ENCODE measurements at places on chromosomes 1 and 21.
A peak's percentile ranks its signal among the peaks of the same experiment; 100 is the strongest.

GRCh38 chr1:39981945-39982344 lies 27.0 kb downstream of the MFSD2A start:
- DNase-seq, result peak; percentile 30

DNA sequence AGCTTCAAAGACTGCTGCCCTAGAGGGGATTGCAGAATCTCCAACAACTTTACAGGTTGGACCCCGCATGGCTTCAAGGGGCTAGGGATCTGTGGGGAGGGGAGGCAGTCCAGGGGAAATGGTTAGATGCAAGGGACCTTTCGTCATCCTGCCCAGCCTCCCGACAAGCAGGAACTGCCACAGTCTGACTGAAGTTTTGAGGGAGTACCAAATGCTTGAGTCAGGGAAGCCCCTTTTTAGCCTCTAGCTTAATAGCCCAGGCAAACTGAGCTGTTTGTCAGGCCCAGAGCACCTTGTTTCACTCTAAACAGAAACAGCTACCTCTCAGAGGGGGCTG lies 1.1 kb downstream of the TOR3A start:
- no peak for DNase-seq

DNA sequence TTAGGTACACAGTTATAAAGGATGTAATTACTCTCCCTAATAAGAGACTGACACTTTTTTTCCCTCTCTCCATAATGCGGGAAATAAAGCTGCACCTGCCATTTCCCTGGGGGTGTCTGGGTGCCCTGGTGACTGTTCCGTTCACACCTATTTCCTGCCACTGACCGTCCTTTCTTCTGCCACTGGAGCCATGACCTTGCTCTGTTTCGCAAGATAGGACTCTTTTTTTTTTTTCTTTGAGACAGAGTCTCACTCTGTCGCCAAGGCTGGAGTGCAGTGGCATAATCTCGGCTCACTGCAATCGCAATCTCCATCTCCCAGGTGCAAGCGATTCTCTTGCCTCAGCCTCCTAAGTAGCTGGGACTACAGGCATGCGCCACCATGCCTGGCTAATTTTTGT lies 66.1 kb upstream of the SERBP1 start:
- DNase-seq, result no peak

- no peak for DNase-seq
Measured at GRCh38 chr1:88946861-88947260, 45.6 kb downstream of the KYAT3 start.

- no peak for DNase-seq
Measured at GRCh38 chr1:231954751-231955150, 328.2 kb downstream of the DISC1 start.

DNA sequence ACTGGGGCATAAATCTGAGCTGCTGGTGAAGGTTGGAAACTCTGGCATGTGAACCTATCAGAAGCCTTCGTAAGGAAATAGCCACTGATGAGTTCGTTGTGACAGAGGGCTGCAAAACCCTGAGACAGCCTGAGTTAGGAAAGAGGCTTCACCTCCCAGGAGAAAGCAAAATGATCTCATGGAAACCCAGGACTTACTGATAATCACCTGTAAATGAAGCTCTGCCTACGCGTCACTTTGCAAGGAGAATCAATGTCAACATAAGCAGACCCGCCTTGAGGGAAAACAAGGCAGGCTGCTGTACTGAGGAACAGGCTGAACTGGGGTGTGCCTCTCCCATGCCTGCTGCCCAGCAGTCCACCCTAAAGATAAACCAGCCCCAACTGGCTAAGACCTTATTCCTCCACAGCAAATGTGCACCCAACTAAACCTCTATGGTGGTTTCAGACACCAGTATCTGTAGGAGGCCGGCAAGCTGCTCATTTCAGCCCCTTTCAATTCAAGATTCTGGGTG lies 46.8 kb upstream of the SLC44A3 start:
- no peak for DNase-seq

DNA sequence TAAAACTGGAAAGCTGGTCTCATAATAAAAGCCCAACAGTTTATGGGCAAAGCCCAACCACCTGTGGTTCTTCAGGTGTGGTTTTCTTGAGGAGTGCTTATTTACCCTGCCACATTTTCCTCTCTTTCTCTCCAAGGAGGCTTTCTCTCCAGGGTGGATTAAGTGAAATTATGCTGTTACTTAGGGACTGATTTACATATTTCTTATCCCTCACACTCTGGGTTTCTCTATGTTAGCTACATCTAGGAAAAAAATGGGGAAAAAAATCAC lies 4.8 kb downstream of the TBX19 start:
- no peak for DNase-seq

GRCh38 chr1:229433364-229434004 lies 410 bp downstream of the ACTA1 start:
- DNase-seq, result no peak

DNA sequence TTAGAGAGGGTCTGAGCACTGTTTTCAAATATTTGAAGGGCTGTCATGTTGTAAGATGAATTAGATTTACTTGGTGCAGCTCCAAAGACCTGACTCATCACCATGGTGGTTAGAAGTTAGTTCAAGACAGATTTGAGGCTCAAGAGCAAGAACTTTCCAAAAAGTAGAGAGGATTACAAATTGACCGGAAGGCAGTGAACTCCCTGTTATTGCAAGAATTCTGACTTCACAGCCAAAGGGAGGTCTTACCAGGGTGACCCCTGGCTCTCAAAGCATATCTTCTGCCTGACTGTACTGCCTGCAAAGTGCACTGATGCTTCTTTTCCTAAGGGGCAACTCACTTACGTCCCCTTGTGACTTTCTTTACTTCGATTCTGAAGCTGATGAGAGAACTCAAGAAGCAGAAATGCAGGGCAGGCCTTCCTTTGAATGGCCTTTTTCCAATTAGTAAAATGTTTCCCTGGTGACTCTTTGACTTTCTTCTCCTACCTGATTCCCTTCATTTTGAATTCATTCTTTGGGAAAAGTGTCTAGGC lies 86.4 kb downstream of the NAV1 start:
- DNase-seq, result no peak

DNA sequence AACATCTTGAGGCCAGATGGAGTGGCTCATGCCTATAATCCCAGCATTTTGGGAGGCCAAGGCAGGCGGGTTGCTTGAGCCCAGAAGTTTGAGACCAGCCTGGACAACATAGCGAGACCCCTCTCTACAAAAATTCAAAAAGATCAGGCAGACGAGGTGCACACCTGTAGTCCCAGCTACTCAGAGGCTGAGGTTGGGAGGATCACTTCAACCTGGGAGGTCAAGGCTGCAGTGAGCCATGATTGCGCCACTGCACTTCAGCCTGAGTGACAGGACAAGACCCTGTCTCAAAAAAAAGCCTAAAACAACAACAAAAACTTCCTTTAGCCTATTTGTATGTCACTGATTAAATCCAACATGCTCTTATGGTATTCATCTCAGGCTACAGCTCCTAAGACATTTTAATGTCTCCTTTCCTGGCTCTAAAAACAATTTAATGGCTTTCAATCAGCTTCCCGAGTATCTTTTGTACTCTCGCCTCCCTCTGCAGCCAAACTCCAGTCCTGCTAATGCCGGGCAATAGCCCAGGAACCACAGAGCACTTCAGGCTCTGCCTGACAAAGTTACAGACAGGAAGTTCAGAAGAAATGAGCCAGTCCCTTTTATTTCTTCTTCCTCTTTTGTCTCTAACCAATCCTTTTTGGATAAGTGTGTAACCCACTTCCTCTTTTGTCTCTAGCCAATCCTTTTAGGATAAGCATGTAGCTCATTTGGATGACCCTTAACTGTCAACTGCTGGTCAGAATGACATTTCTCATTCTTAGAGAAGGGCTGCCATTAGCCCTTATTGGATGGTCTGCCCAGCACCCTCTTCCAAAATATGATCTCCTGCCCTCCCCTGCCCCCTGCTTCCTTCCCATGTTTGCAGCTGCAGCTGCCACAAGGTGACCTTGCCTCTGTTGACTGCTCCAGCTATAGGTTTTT lies 6.6 kb upstream of the DOP1B start:
- no peak for DNase-seq

- DNase-seq, result peak; percentile 75
Measured at GRCh38 chr1:34460193-34460592, 283.5 kb downstream of the C1orf94 start.

- no peak for DNase-seq
Measured at GRCh38 chr1:150874455-150875196, 1.8 kb downstream of the ARNT start.

- no peak for DNase-seq
Measured at GRCh38 chr1:208254862-208255261, 10.7 kb upstream of the PLXNA2 start.

DNA sequence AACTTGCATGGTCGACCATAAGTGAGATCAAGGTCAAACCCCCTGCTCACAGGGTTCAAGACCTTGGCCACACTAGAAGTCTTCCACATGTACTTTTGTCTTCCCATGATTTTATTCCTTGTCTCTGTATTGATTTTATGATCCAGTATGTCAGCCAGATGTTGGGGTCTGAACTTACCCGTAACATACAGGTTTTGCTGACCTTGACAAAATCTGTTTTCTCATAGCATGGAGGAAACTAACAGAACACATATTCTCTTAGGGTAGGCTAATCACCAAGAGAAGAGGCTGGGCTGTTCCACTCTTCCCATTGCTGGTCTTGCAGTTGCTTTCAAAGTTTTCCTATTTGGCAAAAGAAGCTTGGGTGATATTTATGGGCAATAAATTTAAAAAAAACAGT lies 284.0 kb downstream of the DNM3 start:
- DNase-seq, result no peak

DNA sequence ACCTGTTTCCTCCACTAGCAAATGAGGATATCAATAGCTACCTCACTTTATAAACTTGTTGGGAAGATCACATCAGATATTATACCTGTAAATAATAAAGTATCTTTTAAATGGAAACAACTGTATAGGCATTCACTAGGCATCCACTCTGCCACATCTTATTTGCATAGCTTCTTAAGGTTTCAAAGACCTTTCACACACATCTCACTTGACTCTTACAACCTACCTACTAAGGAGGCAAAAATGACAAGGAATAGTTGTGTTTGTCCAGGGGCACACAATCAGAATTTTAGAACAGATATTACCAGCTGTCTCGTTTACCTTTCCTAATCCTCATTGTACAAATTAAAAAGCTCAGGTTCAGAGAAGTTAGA lies 51.5 kb downstream of the VANGL2 start:
- no peak for DNase-seq

- DNase-seq, result peak; percentile 33
Measured at GRCh38 chr1:45929257-45929687, 125.9 kb downstream of the MAST2 start.

DNA sequence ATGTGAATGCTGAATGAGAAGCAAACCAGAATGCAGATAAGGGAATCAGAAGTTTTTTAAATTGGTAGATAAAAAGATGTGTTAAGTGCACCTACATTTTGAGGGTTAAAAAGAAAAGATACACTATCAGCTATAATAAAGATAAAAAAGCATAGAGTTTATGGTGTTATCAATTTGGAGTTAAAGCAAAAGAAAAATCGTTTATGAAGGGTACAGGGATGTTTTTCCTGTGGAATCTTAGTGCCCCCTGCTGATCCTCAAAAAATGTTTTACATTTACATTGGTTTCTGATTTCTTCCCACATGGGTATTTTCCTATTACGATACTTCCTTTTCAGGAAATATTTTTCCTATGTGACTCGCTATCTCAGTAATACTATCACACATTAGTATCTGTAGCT lies 293.5 kb downstream of the MRPL39 start:
- no peak for DNase-seq

DNA sequence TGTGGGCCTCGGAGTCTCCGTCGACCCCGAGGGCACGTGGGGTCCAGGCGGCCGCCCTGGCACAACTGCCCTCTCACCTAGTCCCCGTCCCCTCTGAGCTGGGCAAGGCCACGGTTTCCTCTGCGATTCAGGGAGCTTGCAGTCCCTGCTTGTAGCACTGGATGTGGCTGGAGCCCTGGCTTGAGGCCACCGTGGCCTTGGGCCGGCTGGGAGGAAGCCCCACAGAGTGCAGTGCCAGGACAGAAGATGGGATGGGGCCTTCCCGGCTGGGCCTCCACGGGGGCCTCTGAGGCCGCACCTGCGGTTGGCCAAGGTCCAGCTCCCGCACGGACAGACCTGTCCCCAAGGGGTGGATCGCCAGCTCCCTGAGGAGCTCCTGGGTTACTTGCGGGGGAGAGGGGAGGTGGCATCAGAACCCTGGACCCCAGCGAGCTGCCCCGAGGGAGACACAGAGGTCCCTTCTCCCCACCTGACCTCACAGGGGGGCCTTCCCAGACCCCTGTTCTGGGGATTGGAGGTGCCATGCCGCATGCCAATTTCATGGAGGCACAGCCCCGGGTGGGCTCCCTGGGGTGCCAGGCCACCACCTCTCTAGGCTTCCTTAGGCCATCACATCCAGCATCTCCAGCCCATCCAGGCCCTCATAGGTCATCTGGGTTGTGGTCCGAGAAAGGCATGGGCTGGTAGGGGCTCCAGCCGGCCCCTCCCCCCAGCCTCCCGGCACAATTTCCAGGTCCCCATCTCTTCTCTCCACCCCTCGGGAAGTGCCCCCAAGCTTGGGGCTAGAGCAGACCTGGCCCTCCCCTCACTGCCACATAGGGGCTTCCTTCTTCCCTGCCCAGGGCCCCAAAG lies 80.8 kb downstream of the MORN1 start:
- no peak for DNase-seq

GRCh38 chr1:42962641-42963377 lies 4.1 kb upstream of the SLC2A1 start:
- DNase-seq, result peak; percentile 79

GRCh38 chr1:227447531-227447990 lies 115.8 kb upstream of the ZNF678 start:
- peak; percentile 72 for DNase-seq

- DNase-seq, result peak; percentile 86
Measured at GRCh38 chr1:180178511-180179161, 24.0 kb downstream of the QSOX1 start.

- no peak for DNase-seq
Measured at GRCh38 chr1:92563457-92564216, 76.9 kb upstream of the GFI1 start.

GRCh38 chr1:23401313-23401712 lies 23.2 kb downstream of the TCEA3 start:
- no peak for DNase-seq

DNA sequence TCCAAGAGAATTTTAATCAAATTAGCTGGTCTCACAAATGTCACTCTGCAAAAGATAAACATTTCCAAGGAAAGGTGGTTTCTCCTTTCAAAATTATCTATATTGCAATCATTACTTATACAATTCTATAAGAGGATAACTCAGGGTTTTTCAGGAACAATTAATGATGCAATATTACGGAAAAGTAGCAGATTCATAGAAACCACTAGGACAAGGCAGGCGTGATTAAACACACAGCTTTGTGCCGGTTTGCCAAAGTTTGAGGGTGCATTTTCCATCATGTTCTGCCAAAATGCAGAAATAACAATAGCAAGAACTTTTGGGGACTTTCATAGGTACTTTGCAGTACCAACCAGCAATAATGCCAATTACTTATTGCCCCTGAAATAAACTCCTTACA lies 605 bp downstream of the TNFRSF9 start:
- DNase-seq, result no peak

DNA sequence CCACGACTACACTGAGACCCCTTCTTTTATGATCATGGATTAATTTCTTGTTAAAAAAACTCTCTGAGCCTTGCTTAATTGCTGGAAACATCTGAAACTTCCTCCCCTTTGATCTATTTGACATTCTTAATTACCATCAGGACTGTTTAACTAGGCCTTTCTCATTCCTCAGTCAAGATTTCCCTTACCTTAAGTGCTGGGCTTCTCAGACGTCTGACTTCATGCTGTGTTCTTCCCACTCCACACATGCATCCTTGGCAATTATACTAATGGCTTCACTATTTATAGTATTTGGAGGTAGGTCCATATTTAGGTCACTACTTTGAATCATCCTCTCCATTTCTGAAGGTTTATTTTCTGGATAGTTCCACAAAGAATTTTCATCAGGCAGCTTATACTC lies 341.3 kb upstream of the TMPRSS15 start:
- no peak for DNase-seq

- DNase-seq, result no peak
Measured at GRCh38 chr21:41668051-41668541, 98.8 kb downstream of the RIPK4 start.

Measured in iPS-NIHi11 (cell line).